ENCODE measurements at places on chromosomes 2 and 18.

DNA sequence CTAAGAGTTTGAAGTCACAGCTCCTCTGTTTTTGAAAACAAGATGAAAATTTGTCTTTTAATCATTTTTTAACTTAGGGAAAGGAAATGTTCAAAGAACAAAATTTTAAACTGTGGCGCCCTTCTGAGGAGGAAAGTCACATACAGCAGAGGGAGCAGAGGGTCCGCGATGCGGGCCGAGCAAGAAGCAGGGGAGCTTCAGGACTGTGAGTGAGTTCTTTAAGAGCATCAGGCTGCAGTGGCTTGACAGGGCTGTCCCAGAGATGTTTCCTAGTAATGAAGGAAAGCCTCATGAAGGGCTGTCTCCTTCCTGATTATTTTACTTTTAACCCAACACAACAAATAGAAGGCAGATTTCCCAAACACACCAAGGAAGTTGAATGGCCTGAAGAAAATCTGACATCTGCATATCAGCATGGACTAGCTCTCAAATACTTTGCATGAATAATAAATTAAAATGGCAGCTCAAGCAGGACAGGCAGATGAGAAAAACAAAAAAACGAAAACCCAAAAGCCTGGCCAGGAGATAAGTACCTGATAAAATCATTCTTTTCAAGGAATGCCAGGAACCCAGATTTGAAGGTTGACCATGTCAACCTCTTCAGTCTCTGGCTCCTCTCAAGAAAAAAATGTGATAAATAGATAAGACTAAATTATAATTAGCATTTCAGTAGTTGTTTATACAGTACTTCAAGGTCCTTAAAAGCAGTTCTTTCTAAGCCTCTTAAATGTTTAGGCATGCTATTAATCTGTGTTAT is 60.8 kb downstream of the SLC40A1 start:
- no peak for DNase-seq

DNA sequence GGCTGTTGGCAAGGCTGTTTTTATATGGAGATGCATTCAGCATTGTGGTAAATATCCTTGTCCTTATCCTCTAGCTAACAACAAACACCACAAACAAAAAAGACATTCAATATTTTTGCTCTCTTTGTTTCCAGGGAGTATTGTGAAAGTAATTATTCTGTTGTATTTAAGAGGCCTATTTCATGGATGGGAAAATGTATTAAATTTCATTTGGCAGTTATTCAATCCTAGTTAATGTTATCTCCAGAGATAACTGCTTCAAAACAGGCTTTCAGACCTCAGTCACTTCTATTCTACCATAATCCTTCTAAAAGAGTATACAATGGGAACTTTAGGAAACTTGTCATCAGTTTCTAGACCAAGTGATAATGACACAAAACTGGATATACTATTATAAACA is 280.5 kb upstream of the CCDC68 start:
- DNase-seq, result no peak

GRCh38 chr18:59123588-59124369 is 15.9 kb upstream of the SEC11C start:
- no peak for DNase-seq

- no peak for DNase-seq
Observed at GRCh38 chr2:198957181-198957580, 500.6 kb downstream of the SATB2 start.

DNA sequence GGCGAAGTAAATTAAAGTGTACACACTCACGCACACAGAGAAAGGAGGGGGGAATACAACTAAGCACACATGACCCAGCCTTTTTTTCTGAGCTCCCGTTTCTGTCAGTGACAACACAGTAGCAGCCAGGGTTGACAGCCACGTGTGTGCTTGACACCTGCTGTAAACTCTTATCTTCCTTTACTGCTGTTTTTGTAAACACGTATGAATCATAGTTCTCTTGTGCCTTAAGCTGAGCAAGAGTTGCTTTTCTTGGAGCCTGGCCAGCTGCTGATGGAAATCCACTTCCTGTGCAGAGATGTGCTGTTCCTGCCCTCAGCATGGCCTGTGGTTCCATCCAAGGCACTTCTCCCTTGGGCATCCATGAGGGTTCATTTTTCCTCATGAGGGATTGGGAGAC is 561.9 kb downstream of the GALR1 start:
- no peak for DNase-seq

GRCh38 chr2:203578759-203579643 is 43.9 kb upstream of the RAPH1 start:
- DNase-seq, result no peak

GRCh38 chr2:236641051-236641726 is 71.6 kb downstream of the ACKR3 start:
- no peak for DNase-seq

DNA sequence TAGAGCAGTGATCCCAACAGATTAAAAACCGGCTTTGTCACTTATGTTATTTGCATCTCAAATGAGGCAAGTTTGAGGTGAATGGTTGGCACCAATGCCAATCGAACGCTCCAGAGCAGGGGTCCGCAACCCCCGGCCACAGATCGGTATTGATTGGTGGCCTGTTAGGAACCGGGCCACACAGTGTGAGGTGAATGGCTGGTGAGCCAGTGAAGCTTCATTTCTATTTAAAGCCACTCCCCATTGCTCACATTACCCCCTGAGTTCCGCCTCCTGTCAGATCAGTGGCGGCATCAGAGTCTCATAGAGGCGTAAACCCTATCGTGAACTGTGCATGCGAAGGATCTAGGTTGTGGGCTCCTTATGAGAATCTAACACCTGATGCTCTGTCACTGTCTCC is 132.0 kb downstream of the TMEM182 start:
- no peak for DNase-seq

- peak; percentile 12 for DNase-seq
Observed at GRCh38 chr2:197516393-197516761, 511 bp downstream of the MOB4 start.

DNA sequence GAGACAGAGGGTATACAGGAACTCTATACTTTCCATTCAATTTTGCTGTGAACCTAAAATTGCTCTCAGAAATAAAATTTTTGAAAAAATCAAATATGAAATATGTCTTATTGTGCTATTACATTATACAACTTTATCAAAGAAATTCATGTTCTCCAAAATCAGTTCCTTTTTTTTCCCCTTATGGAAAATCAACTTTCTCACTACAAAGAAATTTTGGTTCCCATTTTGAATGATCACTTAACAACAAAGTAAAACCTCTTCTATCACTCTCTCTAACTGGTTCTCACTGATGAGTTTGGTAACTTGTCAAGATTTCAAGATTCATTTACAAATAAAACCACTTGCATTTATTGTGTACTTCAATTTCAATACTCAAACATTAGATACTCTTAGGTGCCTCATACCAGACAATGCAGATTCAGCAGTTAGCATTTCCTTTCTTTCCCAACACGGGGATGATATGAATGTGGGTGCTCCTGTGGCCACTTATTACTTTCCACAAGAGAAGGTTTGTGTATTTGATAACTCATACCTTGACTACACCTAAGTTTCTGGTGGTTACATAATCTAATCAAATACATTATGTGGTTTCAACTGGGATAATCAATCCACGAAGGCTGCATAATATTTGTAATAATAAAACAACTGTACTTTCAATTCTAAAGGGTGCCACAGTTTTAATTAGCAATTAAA is 6.4 kb downstream of the PSME4 start:
- no peak for DNase-seq

- no peak for DNase-seq
Observed at GRCh38 chr2:112147382-112148168, 9.4 kb downstream of the FBLN7 start.

All from CD14-positive monocyte (primary cell).